ENCODE measurements at places on chromosomes 13 and 19.

DNA sequence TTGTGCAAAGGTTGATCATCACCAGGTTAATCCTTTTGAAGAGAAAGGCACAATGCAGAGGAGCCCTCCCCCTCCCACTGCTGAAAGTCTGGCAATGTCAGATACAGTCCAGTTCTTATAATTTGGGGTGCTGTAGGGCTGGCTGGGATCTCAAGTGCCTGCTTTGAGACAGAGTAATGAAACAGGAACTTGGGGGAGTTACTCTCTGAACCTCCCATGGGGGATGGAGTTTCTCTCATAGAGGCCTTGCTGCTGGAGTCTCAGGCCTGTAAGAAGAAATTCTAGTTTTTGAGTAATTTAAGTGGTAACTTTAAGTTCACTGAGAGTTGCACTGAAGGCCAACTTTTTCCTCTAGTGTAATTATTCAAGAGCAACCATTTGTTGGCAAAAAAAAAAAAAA lies 410.5 kb downstream of the KCNRG start:
- no peak for DNase-seq

- DNase-seq = no peak
Measured at GRCh38 chr19:47633517-47633916, 24.6 kb downstream of the BICRA start.

DNA sequence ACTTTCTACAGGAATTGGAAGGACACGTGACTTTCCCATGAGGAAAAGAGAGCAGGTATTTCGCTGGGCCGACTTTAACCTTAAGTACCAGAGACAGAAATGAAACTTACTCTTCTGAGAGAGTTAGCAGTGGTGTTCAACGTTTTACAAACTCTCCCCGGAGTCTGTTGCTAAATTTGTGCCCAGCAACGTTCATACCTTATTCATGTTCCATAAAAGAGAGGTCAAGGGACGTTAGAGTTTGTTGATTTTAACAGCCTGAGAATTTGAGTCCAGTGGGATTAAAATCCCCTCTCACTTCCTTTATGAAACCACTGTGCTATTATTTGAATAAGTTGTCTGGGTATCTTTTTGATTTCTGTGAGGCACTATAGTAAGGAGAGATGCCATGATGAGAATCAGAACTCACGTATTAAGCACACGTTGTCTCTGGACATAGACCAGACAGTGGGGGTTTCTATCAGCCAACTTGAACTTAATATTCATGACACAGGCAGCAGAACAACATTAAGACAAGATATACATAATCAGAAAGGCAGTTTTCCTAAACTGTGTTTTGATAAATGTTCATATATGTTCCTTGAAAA lies 33.4 kb downstream of the SPRY2 start:
- no peak for DNase-seq

- no peak for DNase-seq
Measured at GRCh38 chr13:106774621-106775020, 206.7 kb upstream of the ARGLU1 start.

- DNase-seq = no peak
Measured at GRCh38 chr13:72495681-72496080, 231.7 kb downstream of the MZT1 start.

DNA sequence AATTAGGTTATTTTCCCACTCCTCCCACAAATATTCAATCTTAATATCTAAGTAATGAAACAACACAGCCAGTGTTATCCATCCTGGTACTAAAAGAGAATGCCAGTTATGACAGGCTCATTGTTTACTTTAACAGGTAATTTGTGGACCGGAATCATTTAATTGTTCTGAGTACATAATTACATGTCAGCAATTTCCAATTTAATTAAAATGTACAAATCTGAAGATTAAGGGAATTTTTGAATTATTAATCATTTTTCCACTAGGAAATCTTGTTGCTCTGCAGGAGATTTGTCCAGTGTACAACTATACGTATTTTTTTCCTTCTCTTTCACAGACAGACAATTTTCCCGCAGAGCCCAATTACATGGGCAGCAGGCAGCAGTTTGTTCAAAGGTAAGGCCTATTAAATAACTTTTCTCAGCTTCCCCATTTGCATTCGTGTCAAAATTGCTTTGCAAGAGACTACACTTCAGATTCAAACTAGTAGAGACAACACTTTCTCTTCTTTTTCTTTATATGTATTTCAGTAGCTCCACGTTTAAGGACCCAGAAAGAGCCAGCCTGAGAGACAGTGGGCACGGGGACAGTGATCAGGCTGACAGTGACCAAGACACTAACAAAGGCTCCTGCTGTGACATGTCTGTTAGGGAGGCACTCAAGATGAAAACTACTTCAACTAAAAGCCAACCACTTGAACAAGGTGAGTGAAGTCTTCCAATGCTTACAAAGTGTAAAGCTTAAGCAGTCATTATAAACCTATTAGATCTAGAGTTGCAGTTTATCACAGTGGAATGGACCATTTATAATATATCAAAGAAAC lies 34.8 kb downstream of the PCDH17 start:
- no peak for DNase-seq

- DNase-seq = no peak
Measured at GRCh38 chr19:46132508-46133100, 8.1 kb upstream of the IGFL3 start.

DNA sequence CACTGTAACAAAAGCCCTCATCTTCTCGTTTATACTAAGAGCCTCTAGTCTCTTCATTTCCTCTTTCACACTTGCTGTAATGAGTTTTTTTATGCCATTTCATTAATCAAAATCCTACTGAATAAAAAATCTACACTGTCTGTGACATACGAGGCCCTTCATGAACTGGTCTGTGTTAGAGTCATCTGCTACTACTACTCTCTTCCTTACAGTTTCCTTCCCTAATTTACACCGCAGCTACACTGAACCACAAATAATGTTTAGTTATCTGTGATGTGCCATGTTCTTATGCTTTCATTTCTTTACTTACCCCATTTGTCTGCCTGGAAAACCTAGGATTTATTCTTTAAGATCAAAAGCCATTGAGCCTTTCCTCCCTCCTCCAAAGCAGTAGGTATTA lies 16.0 kb downstream of the UFM1 start:
- no peak for DNase-seq

DNA sequence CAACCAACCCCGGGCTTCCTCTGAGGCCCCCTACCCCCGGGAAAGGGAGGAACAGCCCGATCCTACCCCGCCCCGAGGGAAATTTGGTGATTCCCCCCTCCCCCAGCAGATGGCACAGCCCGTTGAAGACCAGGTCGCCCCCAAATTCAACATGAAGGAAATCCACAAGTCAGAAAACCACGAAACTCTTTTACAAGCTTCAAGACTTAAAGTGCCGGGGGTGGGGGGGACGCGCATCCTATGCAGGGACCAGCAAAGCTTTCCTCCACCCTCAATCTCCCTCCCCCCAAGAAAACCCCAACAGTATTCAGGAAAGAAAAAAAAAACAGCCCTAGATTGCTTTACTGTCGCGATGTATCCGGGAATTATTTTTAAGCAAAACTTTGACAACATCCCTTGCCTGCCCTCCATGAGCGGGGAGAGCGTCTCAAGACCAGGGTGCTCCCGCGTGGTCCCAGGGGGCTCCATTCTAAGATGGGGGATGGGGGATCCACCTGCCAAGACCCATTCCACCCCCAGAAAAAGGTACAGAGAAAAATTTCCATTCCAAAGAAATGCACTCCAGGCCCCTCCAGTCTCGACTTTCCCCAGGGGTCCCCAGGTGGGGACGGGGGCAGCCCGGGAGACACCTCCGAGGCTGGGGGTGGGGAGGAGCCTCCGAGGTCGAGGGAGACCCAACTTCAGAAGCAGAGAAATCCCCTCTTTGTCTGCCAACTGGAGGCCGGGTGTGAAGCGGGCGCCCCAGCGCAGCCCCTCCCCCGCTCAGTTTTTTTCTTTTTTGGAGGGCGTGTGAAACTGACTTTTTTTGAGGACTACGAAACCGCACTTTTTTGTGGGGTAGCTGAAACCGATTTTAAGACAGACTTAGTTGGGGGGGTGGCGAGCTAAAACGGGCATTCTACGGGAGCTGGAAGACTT lies 1.5 kb downstream of the TCF3 start:
- DNase-seq = no peak

- DNase-seq = no peak
Measured at GRCh38 chr19:36573895-36574720, 1.0 kb upstream of the ZNF529 start.

- DNase-seq = no peak
Measured at GRCh38 chr13:90628471-90628870, 719.0 kb upstream of the MIR17HG start.

DNA sequence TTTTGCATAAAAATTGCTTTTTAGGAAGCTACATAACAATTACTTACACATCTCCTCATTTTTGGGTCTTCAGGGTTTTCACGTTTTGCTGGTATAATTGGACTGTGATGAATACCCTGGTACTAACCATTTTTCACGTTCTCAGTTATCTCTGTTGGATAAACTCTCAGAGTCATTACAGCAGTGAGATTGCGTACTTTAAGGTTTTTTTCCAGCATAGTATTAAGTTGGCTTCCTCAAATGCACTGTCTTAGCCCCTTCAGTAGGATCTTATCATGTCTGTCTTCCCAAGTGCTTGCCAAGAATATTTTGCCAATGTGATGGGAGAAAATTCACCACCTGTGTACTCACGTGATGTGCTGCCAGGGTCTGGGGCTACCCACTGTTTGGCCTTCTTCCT lies 342.5 kb downstream of the TEX29 start:
- no peak for DNase-seq

DNA sequence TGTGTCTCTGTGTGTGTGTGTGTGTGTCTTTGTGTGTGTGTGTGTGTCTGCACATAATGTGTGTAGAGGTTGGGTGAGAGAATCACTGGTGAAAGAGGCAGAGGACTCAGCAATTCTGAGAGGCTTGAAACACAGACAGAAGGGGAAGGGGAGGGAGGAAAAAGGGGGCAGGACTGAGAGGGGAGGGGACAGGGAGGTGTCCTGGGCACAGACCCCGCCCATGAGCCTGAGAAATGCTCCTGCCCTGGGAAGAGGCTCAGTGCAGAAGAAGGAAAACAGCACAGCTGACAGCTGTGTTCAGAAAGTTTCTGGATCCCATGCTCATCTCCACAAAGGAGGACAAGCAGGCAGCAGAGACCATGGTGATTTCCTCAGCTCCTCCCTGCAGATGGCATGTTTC lies 59.1 kb upstream of the CEACAM8 start:
- DNase-seq = no peak

DNA sequence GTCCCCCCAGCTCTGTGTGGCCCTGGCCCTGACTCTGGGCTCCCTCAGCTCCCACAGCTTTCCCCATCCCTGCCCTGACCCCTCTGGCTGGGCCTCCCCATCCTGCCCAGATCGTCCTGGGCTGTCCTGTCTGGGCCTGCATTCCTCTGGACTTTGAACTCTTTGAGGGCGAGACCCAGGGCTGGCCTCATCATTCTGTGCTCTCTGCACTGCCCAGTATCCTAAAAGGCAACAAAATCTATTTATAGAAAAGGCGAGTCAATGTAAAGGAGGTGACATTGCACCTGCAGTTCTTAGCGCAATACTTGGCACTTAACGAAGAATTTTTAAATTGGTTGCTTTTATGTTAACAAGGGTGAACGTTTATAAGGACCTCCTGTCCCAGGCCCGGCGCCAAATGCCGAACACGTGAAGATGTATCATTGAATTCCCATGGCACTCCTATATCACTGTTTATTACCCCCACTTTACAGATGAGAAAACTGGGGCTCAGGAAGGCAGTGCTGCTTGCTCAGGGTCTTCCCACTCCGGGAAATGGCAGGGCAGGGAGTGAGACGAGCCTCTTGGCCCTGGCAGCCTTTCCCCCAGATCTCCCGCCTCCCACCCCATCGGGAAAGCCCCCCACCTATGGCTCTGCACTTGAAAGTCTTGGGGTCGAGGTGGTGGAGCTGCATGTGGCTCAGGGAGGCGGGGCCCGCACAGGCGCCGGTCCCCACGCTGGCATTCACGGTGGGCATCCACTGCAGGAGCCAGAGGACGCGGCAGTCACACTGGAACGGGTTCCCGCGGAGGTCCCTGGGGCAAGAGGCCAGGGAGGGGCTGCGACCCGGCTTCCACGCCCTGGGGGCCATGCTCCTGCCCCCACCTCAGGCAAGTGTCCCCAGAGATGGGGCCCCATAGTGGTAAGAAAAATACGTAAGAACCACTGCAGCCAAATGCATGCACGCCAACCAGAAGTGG lies 3.8 kb downstream of the LGI4 start:
- DNase-seq = no peak

- DNase-seq = no peak
Measured at GRCh38 chr19:40762754-40763470, 11.9 kb downstream of the SNRPA start.

- no peak for DNase-seq
Measured at GRCh38 chr13:111556496-111556895, 236.1 kb downstream of the TEX29 start.

DNA sequence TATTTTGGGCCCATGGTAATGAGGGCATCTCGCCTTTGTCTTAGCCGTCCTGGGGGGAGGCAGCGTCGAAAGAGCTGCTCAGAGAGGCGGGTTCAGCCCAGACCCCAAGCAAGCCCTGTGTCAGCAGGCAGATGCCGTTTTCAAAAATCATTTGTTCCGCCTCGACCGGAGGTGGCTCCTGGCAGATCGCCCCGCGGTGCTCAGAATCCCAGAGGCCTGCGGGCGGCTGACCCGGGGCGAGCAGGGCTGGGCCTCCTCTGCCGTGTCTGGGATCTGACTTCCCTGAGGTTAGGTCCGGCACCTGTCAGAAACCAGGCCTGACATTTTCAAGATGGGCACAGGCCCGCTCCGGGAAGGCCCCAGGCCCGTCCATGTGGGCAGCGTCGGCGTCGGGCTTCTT lies 36.1 kb downstream of the CRTC1 start:
- no peak for DNase-seq

- no peak for DNase-seq
Measured at GRCh38 chr13:67916650-67917049, 686.5 kb upstream of the PCDH9 start.

DNA sequence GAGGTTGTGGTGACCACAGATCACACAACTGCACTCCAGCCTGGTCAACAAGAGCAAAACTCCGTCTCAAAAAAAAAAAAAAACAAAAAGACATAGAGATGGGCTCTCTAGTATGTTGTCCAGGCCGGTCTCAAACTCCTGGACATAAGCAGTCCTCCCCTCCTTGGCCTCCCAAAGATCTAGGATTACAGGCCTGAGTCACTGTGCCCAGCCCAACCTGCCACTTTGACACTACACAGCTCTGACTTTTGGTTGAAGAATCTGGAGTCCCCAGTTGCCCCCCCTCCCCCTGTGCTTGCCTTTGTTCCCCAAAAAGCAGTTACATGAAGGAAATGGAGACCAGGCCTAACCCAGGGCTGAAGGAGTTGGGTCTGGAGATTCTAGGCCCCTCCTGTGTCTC lies 12.9 kb downstream of the CARM1 start:
- DNase-seq = no peak
